Kasumi-1 (cell line): ENCODE measurements at places on chromosomes 3 and 15.

- no peak for DNase-seq
These were observed 21.0 kb downstream of the ICE2 start for GRCh38 chr15:60457985-60458384.

DNA sequence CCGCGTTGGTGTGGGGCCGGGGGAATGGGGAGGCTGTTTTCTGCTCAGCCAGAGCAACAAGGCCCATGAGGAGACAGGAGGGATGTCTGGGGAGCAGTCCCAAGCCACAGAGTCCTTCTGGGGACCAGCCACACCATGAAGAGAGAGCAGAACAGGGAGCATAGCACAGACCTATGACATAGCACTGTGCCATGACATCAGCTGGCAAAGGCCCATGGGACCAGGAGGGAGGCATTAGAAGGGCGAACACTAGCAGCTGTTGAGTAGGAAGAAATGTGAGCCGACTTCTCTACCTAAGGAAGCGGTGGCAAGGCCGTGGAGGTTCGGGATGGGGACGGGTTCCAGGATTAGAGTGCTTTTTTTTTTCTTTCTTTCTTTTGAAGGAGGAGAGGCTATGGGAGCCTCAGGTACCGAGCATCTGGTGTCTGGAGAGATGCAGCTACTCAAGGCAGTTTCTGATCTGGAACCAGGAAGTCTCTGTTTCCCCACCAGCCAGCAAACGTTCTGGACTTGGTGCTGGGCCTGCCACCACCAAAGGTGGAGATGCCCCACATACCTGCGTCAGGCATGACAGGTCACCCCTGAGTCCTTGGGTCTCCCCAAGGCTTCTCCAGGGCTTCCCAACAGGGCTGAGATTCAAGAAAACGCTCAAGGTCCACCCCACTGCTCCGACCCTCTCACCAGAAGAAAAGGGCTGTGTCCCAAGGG, 77.3 kb upstream of the CGNL1 start:
- DNase-seq, result no peak

- no peak for DNase-seq
These were observed 21.4 kb downstream of the CACNA2D2 start for GRCh38 chr3:50481992-50482391.

DNA sequence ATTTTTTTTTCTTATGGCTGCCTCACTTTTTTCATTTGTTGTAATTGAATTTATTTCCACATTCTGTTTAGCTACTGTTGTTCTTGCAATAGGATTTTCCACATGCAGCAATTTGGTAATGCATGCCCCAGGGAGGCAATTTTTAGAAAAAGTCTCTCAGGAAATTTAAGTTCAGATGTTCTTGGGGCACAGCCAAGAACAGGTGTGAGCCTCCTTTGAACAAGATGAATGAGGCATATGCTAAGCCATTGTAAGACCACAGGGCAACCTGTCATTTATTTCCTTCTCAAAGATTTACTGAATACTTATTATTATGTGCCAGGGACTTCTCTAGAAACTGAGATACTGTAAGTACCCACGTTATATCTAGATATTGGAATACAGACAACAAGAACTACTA, 549.5 kb downstream of the DIPK2A start:
- DNase-seq, result no peak

DNA sequence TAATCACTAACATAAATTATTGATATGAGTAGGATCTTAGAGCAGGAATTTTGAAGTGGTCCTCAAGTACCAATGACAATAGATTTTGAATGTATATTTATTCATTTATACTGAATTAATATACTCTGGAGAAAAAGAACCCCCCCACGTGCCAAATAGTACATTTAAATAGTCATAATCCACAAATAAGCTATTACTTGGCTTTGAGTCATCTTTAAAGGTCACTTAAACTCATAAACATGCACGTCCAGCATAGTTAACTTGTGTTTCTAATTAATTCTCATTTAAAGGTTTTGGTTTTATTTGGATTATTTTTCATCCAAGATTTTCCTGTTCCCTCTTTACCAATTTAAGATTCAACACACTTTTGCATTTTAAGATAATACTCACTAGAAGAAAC, 35.1 kb downstream of the FGF7 start:
- no peak for DNase-seq

GRCh38 chr3:46393554-46394434, 13.1 kb downstream of the CCR5AS start:
- DNase-seq, result no peak

DNA sequence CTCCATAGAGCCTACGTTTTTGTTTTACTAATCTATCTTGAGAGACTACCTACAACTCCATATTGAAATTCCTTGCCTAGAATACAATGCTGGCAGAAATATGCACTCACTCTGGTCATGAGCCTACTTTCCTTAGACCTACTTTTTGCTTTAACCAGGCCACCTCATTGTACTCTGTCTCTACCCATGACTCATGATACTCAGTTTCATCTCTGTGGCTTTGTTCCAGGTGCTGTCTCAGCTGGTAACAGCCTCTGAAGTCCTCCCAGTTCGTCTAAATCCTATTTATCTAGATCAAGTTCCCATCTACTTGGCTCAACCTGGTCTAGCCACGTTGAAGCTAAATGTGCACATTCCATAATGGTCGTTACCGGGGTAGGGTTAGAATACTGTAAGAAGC, 536.4 kb downstream of the RSL24D1 start:
- no peak for DNase-seq

DNA sequence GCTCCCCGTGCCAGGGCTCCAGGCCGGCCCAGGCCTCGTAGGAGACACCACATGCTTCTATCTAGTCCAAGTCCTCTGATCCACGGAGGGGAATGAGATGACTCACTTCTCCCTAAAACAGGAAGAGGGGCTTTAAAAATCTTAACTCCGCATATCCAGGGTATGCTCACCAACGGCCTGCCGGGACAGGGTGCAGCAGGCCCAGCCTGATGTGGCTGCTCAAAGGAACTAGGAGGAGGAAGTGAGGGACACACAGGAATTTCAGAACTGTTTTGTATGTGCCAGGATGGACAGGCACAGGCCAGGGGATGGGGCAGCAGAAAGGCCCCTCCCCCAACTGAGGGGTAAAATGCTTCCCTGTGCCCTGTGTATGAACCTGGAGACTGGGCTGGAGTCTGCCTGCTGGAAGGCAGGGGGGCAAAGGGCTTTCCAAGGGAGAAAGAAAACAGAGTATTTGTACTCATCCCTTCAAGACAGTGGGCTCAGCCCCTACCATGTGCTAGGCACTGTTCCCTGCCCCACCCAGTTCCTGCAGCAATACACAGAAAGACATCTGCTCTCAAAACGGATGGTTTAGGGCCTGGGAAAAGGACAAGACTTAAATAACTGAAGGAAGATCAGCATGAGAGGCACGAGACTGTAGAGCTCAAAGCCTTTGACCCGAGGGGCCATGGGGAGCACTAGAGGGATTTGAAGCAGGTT, 22.1 kb downstream of the CHDH start:
- DNase-seq, result no peak

GRCh38 chr3:23968463-23969184, 23.5 kb downstream of the NR1D2 start:
- DNase-seq, result no peak

DNA sequence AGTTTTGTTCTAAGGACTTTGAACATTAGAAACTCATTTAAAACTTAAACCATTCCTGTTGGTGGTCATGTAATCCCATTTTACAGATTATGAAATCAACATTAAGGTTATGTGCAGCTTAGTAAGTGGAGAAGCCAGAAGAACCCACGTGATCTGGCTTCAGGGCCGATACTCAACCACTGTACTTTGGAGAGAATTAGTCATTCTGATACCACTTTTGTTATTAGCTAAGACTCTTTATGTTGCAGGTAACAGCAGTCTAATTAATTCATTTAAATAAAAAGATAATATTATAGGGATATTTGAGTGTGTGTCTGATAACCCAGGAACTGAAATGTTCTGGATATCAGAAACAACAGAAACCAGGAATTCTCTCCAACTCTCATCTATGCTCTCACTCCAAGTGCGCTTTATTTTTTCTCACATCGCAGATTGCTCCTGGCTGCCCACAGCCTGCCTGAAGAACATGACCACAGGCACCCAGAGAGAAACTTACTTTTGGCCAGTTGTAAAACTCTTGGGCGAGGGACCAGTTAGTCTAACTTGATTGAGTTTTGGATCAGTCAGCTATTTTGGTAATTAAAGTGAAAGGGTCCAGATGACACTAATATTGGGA, 25.2 kb downstream of the UBE2E1 start:
- DNase-seq, result no peak

GRCh38 chr3:34851137-34851536, 788.2 kb upstream of the ARPP21 start:
- DNase-seq, result no peak

GRCh38 chr3:24450160-24450907, 44.3 kb downstream of the THRB start:
- DNase-seq, result no peak
